ENCODE measurements at places on chromosomes 2 and 18.

DNA sequence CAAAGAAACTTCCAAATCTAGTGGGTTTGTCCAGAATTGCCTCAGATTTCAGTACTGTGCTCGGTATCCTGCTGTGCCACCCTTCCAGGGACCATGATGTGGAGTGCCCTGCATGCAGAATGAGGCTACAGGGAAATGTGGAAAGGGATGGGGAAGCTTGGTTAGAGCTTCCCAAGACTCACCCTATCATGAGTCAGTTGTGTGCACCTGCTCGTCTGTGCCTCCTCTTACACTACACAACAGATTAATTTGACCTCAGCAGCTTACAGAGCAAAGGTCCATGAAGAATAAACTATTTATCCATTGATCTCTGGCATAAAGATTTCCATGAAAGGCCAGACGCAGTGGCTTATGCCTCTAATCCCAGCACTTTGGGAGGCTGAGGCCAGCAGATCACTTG is 21.3 kb upstream of the NCK2 start:
- ATAC-seq = no peak

- ATAC-seq = no peak
Observed at GRCh38 chr18:26723981-26724380, 141.5 kb downstream of the AQP4 start.

GRCh38 chr2:55141572-55142413 is 90.3 kb downstream of the CLHC1 start:
- ATAC-seq = no peak

DNA sequence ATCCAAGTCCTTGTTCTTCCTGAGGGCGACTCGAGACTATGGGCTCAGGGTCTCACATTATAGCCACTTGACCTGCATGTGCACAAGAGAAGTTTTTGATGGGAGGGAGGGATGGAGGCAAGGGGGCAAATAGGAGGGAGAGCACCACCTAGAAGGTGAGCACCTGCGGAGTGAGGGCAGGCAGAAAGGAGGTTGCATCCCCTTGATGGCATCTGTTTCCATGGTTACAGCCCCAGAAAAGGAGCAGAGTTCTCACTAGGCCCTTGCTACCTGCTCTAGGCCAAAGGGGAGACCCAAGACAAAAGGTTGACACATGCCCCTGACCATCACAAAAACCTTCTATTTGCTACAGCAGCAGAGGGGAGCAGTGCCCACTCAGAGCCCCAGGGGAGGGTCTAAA is 131.5 kb upstream of the SERTAD2 start:
- no peak for ATAC-seq

DNA sequence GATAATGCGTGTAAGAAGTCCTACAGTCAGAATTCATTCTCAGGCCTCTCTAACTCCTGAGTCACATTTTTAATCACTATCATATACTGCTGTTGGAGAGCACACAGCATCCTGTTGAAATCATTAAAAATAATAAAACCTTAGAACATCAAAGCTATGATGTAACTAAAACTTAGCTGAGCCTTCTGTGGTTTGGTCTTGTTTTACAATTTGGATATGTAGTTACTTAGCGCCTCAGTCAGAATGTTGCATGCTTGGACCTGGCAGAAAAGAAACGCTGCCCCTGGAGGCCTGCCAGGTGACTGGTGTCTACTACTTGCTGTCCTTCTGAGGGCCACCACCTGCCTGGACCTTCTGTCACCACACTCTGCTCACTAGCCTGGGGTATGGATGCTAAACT is 261.1 kb upstream of the RASGRP3 start:
- ATAC-seq = peak; percentile 49

- no peak for ATAC-seq
Observed at GRCh38 chr2:10242998-10243925, 59.4 kb upstream of the HPCAL1 start.

- peak; percentile 59 for ATAC-seq
Observed at GRCh38 chr2:33589444-33589843, 9.7 kb downstream of the FAM98A start.

- peak; percentile 66 for ATAC-seq
Observed at GRCh38 chr2:160583146-160583535, 89.5 kb upstream of the RBMS1 start.

- ATAC-seq = no peak
Observed at GRCh38 chr2:44098050-44098449, 70.6 kb upstream of the PPM1B start.

DNA sequence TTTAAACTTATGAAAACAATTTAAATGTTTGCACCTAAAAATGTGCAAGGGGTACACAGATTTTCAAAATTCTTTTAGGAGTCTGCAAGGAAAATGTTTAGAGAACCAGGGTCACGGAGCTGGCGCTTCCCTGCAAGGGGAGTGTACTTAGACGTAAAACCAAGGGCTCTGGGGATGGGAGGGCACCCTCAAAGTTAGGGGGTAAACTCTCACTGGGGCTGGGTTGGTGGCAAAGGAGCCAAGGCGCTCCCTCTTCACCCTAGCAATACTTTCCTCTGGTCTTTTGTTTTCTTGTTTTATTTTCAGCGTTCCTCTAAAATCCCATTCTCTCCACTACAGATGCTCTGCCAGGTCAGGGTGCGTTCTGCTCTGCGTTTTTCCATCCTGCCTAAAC is 20.0 kb downstream of the TMEM247 start:
- peak; percentile 34 for ATAC-seq

- ATAC-seq = peak; percentile 93
Observed at GRCh38 chr2:190443778-190444481, 35.8 kb downstream of the MFSD6 start.

- no peak for ATAC-seq
Observed at GRCh38 chr2:220887876-220888275, 684.2 kb downstream of the EPHA4 start.

DNA sequence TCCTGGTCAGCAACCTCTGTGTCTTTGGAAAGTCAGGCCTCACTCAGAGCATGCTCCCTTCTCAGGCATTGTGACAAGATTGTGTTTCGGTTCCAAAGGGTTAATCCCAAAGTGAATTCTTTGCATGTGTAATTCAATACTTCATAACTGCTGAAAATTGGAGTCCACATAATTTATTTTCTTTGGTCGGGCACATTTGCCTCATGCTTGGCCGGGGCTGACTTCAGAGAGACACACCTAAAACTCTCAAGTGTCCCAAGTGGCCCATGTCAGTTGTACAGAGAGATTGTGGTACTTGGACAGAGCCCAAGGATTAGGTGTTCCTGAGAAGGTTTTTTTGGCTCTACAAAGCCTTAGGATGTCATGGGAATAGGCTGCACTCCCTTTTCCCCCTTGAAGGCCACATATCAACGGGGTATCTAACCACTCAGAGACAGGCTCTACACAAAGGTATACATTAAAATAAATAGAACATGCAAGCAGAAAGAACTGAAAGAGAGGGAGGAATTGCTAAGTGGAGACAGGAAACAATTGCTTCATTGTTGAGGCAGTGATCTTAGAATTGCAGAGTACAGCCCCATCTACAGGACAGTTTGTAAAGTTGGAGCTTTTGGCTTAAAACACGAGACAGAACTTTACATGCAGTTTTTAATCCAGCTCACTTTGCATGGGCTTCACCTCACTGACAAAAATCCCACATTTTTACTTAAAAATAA is 1232.3 kb upstream of the ZEB2 start:
- peak; percentile 94 for ATAC-seq

- ATAC-seq = peak; percentile 4
Observed at GRCh38 chr2:38602136-38602731, 494 bp downstream of the HNRNPLL start.

DNA sequence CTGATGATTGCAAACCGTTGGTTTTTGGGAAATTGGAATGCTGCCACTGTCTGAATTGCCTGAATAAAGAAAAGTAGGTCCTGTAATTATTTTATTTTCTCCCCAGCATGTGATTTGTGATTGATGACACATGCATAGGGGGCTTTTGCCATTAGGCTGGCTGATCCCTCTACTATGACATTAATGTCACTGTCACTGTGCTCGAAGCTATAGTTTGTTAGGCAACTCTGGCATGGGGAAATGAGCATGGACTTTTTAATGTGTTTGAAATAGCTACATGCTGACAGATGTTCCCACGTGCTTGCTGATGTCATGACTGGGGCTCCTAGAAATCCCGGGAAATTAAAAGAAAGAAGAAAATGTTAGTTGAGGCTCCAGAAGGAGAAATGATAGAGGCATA is 99.1 kb downstream of the HRH4 start:
- no peak for ATAC-seq

DNA sequence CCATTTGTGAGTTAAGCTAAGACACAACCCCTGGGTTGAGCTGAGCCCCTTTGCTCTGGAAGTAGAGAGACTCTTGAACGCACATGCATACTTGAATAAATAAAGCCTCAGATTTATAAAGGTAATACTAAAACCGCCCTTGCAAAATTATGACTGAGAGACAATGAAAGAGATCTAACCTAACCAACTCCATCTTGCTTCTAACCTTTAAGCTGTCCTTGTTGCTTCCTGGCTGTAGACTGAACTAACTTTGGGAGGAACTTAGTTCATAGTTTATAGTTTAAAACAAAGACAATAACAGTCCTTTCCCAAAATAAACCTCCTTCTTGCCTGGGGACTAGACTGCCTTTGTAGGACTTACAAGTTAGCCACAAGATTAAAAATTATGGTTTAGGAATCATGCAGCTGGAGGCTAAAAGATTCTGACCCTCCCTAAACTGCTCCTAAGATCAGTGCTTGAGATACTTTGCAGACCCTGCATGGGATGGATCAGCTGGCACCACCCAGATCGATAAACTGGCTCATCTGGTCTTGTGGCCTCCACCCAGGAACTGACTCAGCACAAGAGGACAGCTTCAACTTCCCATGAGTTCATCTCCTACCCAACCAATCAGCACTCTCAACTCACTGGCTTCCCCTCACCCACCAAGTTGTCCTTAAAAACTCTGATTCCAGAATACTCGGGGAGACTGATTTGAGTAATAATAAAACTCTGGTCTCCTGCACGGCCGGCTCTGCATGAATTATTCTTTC is 240.2 kb upstream of the SLC14A2 start:
- ATAC-seq = no peak

DNA sequence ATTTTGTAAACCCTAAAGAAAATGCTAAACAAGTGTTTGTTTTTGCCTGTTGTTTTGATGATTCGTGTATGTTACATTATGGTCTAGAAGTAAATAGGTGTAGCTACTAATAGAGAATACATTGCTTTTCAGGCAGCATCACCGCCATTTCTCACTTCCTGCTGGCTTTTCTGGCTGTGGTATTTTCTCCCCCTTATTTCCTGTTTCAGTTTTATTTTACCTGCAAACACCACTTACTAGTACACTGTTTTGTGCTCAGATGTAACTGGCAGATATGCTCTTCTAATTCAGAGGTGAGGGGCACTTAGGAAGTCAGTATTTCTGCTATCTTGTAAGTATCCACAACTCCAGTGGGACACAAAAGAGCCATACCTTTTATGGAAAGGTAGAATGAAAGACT is 38.1 kb upstream of the SLC3A1 start:
- ATAC-seq = no peak

DNA sequence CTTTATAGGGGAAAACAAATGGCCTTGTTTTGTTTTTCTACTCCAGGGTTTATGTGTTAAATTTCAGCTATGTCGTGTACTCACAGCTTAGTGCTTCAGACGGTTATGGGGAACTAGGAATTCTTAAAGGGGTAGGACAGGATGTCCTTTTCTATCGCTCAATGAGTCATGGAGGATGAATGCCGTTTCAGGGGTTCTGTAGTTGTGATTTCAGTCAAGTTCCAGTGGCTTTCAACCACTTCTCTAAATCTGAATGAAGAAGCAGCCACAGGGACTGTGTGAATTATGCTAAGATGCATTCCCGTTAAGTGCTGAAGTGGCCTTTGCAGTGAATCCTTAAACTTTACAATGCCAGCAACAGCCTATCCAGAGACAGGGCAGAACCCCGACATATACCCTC is 1231.7 kb upstream of the ZEB2 start:
- ATAC-seq = peak; percentile 54

DNA sequence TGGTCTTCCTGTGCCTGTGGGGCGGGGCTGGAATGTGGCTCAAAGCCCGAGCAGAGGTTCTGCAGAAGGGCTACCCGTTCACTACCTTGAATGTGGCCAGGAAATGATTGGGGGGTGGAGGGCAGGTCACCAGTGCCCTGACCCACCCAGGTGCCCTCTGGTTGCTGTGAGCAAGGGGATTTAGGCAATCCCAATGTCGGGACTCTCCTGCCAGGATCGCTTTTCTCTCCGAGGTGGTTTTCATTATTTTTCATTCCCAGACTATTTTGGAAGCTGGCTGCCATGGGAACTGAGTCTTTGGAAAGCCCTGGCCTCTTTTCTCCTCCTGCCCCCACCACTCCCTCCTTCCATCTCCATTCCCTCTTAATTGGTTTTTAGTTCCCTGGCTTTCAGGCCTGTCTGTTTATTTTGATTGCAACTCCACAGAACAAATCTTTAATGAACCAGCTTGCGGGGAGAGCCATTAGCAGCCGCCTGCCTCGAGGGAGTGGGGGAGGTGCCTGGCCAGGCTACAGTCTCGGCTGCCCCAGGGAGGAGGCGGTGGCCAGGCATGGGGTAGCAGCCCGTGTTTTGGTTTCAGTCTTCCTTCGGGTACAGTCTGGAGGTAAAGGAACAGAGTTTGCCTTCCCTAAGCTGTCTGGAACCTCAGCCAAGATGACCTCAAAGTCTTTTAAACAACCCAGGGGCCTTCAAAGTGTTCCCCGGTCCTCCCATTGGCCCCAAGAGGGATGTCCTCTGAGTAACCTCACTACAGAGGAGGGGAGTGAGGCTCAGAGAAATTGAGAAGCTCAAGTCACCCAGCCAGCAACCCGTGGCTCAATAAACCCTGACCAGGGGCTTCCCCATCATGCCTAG is 114.4 kb upstream of the HAAO start:
- peak; percentile 71 for ATAC-seq

DNA sequence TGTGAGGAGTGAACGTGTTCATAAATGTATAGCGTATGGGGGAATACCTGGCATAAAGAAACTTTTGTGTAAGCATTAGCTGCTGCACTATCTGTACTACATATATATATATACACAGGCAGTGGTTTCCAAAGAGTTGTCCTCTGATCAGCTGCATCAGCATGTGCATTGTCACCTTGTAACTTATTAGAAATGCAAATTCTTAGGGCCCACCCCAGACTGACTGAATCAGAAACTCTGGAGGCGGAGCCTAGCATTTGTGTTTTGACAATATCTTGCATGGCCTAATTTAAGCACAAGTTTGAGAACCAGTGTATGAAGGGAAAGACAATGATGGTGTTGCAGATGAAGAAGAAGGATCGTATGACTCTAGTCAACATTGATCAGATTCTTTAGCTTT is 299.5 kb downstream of the CCDC102B start:
- ATAC-seq = no peak

All from SK-N-SH treated with all-trans-retinoic acid at 6 μM for 48 hours (cell line).